ENCODE measurements at places on chromosomes 2 and 18. TPM values are rescaled to one million over a fixed set of nuclear protein-coding genes. Genes with fewer than 3 reads are reported as not detected.

The NLRC4 gene
- polyA plus RNA-seq: not detected

The CNGA3 gene
- not detected for polyA plus RNA-seq

- no peak for DNase-seq
Observed at GRCh38 chr2:112714836-112715631, 5.8 kb upstream of the NT5DC4 start.

DNA sequence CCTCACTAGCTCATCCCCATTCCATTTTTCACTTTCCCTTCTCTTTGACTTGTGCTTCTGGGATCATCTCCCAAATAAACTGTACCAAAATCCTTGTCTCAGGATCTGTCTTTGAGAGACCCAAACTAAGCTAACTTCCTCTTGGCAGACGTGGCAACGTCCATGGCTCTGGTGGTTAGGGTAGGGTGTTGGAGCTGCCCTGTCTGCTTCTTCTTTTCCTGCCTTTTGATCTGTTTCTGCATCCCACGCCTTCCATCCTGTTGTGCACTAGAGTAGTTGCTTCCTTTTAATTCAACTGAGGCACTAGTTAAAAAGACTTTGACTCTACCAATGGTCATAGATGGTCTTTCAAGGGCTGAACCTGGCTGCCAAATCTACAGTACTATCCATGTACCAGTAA, 5.5 kb upstream of the MAP4K4 start:
- no peak for DNase-seq

DNA sequence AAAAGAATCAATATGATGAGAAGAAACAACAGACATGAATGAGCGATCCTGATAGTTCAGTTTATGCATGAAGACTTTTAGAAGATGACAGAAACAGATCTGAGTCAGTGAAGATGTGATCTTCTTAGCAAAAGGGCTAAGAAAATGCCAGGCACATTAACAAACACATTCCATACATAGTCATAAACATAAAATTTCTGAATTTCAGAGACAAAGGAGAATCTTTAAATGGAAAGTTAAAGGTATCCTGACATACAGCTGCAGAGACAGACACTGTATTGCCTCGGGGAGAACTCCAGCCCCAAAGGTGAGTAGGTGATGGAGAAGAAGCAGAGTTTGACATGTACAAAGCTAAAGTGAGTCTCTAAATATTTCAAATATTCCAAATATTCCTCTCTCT, 40.6 kb upstream of the FN1 start:
- DNase-seq: no peak

DNA sequence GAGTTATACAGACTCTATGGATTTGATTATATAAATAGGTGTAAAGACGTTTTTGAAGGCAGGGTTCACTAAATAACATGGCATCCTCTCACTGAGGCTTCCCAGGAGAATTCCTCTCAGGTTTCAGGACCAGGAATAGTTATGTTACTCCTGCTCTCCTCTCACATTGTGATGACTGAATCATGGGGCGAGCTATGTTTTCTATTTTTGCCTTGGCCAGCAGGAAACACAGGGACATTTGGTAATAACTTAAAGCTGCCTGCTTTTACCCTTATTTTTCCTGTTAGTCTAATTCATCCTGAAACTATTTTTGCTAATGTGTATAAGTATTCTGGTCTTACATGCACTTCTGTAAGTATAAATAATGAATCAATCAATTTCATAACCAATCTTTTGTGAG, 115.3 kb upstream of the ITGB6 start:
- no peak for DNase-seq

GRCh38 chr2:118525346-118525745, 322.1 kb downstream of the EN1 start:
- DNase-seq: no peak

- no peak for DNase-seq
Observed at GRCh38 chr18:10018289-10018688, 104.5 kb downstream of the VAPA start.
